ENCODE measurements at places on chromosomes 12 and 14.

- no peak for DNase-seq
These were observed 104.9 kb upstream of the FSCB start for GRCh38 chr14:44612002-44612401.

- no peak for DNase-seq
These were observed 40.0 kb downstream of the ZFYVE1 start for GRCh38 chr14:72986857-72987256.

GRCh38 chr12:79973801-79974200 is 38.9 kb upstream of the PPP1R12A start:
- no peak for DNase-seq

DNA sequence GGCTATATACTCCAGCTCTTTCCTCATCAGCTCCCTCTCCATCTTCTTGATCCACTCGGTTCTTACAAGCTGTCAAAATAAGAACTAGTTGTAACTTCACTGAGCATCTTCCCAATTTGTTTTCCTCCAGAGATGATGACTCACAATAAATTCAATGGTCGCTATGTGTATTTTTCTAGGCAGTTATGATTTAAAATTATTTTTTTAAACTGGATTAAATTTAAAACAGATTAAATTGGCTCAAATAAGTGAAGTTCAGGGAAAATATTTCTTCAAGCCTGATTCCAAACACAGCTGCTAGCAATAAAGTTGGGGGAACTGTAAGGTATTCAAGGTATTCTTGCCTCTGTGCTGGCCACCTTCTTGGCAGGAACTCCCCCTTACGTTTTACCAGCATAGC is 717.7 kb upstream of the USP15 start:
- no peak for DNase-seq

DNA sequence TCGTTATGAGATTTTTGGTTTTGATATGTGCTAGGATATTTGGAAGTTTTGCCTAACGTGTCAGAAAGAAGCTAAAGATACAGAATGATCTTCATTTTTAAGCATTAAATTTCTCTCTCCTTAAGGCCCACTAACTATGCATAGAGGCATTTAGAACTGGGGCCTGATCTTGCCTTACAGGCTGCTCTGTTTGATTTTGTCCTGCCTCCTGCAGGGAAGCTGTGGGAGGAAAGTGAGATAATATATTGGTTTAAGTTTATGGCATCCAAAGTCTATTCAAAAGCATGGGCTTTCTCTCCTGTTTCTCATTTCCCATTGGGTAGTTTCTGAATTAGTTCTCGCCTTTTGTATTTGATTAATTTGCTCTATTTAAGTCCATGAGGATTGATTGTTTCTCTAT is 250.3 kb upstream of the FBXO33 start:
- DNase-seq, result no peak

DNA sequence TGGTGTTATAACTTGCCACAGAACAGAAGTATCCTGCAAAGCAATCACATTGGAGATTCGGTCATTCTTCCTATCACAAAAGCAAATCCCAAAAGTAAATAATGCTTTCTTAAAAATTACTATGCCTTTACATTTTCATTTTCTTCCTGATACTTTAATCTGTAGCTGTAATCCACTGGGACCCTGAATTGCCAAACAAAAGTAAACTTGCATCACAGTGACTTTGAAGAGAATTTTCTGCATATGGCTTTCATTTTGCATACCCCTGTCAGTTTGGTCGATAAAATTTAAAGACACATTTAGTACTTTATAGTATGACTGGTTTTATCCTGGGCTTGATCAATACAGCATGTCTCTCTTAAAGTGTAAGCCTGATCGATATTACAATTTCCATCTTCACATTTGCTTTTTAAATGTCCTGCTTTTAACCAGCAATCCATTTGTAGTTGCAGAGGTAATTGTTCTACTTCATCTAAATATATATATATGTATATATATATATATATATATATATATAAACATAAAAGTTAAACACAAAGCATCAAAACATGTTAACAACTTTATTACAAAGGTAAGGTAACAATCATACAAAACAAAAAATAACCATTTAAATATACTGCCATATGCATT is 53.7 kb upstream of the PLEKHA5 start:
- no peak for DNase-seq

DNA sequence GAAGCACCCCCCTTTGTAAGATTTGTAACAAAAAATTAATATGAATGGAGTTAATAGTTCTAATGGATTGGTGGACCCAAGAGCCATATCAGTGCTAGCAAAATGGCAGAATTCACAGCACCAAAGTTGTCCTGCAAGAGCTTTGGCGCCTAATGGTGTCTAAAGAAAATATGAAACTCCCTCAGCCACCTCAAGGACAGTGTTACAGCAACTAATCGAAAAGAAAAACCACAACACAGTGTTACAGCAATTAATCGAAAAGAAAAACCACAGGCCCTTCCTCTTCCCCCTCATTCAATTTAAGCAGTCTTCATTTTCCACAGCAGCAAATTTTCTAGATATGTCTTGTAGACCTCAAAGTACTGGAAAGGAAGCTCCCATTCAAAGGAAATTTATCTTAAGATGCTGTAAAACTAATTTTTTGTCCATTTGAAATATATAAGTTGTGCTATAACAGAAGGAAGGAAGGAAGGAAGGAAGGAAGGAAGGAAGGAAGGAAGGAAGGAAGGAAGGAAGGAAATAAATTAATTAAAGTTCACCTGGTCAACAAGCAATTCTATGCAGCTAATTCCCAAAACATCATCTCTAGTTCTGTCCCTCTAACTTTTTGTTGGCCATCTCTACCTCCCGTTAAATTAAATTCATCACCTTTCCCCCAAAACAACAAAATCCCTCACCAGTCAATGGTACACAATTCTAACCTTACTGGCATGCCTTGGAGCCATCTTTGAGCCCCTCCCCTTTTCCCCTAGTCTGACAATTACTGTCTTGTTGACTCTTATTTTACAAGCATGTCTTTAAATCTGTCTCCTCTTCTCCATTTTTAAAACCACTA is 17.4 kb downstream of the LRP6 start:
- no peak for DNase-seq

DNA sequence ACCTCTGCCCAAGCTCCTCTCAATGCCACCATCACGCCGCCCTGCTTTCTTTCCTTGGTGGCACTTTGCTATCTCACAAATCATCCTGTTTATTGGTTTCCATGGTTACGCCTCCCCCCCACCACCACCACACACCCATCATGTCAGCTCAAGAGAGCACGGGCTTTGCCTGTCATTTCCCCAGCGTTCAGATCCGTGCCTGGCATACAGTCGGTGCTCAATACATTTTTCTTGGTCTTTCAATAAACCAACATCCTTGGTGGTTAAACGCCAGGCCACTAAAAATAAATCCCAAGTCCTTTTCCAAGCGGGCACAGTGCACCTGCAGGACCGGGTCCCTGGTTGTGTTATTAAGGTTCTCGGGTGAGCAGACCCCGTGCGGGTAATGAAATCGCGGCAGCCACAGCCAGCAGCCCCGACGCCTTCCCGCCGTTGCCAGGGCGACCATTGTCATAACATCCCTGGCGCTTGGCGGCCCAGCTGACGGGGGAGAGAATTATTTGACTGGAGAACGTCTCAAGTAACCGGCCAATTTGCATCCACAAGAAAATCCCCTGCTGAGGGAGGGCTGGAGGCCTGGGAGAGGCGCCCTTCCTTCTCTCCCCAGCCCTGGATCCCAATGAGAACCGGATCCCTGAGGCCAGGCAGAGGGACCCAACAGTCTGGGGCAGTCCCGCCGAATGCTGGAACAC is 92.9 kb downstream of the KSR2 start:
- peak; percentile 66 for DNase-seq

- no peak for DNase-seq
These were observed 518.3 kb downstream of the NRXN3 start for GRCh38 chr14:78688503-78688902.

- DNase-seq, result no peak
These were observed 80.5 kb upstream of the TBX3 start for GRCh38 chr12:114764510-114764909.
